ENCODE measurements at places on chromosomes 7 and 10. TPM values are rescaled to one million over a fixed set of nuclear protein-coding genes. Genes with fewer than 3 reads are reported as not detected.

The PARD3 gene
- total RNA-seq: 33.3 TPM

The OR2A5 gene
- not detected for total RNA-seq

The UBE2D4 gene
- 22.7 TPM for total RNA-seq

The HOXA7 gene
- total RNA-seq: 4.6 TPM

The CELF2 gene
- 81.7 TPM for total RNA-seq

The C10orf105 gene
- 0.24 TPM for total RNA-seq

The MGMT gene
- total RNA-seq: 27.3 TPM

The SLC12A9 gene
- 29.0 TPM for total RNA-seq

The PALD1 gene
- total RNA-seq: 3.3 TPM

The CCZ1 gene
- 46.8 TPM for total RNA-seq

The CALCR gene
- 0.24 TPM for total RNA-seq

The ZNF248 gene
- total RNA-seq: 17.2 TPM

The SPDYE6 gene
- total RNA-seq: not detected

The ZKSCAN5 gene
- total RNA-seq: 10.2 TPM

The CUEDC2 gene
- total RNA-seq: 51.2 TPM

DNA sequence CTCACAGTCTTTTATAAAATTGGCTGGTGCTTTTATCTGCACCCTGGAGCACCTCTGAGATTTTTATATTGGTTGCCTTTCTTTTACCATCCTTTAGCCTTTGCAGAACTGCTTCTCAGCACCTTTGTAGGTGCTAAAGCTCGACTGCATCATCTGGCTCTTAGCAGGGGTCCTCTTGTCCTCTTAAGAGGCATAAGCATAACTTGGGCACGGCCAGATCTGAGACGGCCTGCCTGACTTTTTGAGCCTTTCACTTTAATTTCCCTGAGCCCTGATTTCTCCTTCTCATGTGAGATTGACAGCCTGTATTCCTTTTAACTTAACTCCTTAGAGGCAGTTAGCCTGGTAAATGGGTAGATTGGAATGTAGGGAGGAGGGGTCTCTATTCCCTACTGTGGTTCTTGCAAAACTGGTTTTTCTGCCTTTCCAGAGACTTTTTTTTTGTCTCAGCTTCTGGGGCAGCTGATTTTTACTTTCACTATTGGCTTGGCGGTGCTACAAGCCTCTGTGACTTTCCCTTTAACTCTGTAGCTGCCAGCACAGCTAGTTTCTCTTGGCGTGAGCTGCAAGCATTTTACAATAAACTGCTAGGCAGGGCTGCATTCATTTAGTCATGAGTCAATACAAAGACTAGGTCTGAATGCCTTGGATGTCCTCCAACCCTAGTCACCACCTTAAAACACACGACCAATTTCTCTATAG lies 24.0 kb downstream of the ZPBP start:
- DNase-seq: no peak

- no peak for DNase-seq
Measured at GRCh38 chr7:114527589-114527988, 113.0 kb downstream of the FOXP2 start.

DNA sequence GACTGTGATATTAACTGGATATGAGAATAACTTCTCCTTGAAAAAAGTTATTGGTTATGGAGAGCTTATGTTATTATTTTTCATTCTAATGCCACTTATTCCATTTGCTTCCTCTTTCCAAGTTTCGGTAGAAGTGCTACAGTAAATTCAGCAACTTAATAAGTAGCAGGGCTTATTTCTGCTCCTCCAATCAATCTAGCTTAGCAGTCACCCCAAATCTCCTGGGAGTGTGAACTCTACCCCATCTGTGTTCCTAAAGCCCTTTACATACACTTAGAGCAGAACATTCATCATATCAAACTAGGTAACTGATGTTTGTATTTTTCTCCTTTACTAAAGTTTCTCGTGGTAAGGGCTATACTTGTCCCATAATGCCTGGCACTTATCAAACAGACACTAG lies 8.7 kb downstream of the ARL3 start:
- DNase-seq: no peak

DNA sequence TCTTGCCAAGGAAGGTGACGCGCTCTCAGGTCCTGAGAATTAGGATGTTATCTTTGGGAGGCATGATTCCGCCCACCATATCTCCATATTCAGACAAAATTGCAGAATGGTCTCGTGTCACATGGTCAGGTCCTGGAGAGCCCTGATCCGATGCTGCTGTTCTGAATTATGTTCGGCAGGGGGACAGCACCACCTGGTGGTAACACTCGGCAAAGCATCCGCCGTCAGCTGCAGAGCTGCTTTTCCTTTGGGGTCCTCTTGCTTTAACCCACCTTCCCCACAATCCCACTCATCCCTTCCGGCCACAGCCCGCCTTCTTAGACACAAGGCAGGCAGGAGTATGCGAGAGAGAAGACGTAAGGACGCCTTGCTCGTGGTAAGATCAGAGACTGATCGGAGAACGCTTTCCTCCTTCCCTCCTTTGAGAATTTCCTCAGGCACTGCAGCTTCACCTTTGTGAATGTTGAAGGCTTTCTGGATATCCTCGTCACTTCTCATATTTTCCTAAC lies 327.8 kb upstream of the C7orf33 start:
- DNase-seq: peak; percentile 72

GRCh38 chr10:97796651-97797050 lies 24.9 kb upstream of the SFRP5 start:
- no peak for DNase-seq

DNA sequence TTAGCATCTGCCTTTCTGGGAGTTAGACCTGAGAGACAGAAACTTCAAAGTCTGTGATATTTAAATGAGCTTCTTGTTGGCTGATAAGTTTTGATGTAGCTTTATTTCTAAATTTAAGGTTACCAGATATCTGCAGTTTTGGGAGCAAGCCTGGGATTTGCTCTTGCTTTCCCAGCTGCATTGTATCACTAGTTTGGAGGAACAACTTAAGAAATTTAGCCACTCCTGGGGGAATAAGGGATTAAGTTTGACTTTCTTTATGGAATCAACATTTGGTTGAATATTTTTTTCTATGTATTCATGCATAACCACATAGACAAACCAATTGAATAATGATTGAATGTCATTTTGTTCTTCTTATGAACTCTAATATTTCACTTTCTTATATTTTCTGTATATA lies 178.6 kb downstream of the POLR1F start:
- DNase-seq: no peak

DNA sequence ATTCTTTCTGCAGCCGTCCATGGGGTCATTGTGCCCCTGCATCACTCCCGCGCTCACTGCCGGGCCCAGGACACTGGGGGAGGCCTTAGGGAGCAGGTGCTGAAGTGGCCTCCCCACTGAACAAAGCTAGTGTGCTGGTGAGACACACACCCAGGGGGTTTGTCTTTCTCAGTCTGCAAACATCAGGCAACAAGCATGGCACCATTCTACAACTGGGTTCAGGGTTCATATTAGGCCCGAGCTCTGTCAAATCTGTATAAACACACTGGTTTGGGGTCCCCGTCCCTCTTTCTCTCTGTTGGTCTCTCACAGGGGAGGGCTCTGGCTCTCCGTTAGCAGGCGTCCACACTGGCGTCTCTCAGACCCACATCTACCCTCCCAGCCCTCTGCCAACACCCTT lies 11.1 kb upstream of the PPP2R2D start:
- no peak for DNase-seq

GRCh38 chr7:25642849-25643248 lies 414.6 kb upstream of the NPVF start:
- DNase-seq: no peak

- no peak for DNase-seq
Measured at GRCh38 chr7:131335639-131336381, 8.1 kb downstream of the MKLN1 start.

GRCh38 chr7:16918288-16918895 lies 36.6 kb upstream of the AGR3 start:
- DNase-seq: no peak

DNA sequence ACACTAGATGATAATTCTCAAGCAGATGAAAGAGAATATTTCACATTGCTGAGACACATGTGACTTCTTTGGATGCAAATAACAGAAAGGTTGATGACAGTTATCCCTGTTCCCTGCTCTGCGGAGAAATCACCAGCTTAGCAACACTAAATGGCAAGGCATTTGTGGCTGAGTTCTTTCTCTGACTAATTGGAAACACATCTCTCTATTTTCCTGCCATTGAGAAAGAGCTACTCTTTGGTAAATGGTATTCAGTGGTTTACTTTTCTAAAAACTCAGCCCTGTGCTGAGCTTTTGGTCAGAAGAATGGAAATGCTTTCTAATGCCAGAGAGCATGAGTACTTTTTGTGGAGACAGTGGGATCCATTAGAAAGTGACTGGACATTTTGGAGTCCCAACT lies 771.4 kb downstream of the LRMDA start:
- DNase-seq: no peak

DNA sequence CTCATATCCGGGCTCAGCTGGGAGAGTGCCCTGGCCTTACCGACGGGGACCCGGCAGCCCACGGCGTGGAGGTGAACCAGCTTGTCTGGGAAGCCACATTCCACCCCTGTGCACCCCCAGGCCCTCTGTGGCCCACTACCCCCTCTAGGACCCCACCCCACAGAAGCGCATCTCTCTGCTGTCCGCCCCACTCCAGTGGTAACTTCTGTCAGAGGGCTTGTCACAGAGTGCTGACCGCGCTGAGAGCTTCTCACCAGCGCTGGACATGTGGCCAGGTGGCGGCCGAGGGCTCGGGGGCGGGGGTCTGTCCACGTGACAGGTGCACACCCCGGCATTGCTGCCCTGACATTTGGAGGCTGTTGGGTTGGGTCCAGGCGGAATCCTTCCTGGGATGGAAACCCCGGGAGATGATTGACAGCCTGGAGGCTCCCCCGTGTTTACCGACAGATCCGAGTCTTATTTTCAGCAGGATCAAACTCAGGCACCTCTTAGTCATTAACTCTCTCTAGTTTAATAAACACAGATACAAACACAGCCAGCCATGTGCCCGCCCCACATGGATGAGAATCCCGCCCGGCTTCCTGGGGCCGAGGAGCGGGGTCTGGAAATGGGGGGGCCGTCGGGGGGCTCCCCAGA lies 5.1 kb downstream of the ELFN1 start:
- DNase-seq: no peak

GRCh38 chr7:132251327-132251659 lies 325.0 kb downstream of the PLXNA4 start:
- no peak for DNase-seq

GRCh38 chr7:135217645-135218509 lies 6.6 kb upstream of the WDR91 start:
- DNase-seq: no peak

GRCh38 chr7:69951458-69951857 lies 353.2 kb downstream of the AUTS2 start:
- no peak for DNase-seq

DNA sequence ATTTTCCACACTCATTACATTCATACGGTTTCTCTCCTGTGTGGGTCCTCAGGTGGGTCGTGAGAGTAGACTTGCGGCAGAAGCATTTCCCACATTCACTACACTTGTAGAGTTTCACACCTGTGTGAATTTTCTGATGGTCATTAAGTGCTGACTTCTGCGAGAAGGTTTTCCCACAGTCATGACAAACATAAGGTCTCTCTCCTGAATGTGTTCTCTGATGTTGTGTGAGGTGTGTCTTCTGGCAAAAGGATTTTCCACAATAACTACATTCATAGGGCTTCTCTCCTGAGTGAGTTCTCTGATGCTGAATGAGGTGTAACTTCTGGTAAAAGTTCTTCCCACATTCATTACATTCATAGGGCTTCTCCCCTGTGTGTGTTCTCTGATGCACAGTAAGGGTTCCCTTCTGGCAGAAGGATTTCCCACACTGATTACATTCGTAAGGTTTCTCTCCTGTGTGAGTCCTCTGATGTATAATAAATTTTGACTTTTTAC lies 15.1 kb downstream of the ZNF12 start:
- no peak for DNase-seq

DNA sequence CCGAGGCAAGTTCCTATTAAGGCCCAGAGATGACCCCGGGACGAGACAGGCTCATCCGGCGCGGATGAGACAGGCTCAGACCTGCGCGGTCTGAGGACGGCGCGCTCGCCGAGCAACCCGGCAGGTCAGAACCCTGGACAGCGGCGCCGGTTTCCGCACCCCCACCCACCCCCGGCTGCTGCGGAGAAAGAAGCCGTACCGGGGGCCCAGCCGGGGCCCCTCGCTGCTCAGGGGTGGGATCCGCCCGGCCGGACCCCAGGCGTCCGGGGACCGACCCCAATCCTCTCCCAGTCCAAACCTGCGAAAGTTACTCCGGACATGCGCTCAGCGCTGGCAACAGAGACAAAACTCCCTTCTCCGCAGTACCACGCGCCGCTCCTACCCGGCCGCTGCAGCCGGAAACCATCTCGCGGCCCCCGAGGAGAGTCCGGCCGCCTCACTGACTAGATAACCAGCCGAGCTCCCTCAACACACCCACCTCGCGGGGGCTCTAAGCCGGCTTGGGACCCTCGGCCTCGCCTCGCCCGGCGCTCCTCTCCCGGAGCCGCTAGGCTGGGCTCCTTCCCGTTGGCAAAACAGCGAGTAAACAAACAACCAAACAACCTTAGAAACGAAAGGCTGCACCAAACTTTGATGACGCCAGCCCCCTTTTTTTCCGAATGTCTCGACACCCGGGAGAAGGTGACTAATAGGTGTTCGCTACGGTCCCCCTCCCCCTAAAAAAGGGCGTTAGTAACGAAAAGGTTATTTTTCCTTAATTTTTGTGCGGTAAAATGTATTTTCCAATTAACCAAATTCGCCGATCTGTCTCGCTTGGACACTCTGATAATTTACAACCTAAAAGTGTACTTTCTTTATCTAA lies 2.3 kb upstream of the DRGX start:
- DNase-seq: no peak

DNA sequence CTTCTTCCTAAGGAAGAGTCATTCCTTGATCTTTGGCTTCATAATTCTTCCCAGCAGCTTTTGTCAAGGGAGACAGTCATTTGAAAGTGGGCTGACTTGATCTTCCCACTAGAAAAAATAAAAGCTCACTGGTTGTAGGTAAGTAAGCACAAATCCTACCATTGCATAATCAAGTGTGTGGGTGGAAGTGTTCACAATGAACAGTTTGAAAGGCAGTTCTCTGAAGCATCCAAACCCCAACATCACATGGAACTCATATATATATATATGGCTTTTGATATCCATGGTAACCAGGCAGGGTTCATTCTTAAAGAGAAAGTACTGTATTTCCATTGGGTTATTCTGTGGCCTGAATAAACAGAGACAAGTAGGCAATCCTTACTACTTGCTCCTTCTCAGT lies 51.6 kb downstream of the ARMH3 start:
- DNase-seq: no peak

DNA sequence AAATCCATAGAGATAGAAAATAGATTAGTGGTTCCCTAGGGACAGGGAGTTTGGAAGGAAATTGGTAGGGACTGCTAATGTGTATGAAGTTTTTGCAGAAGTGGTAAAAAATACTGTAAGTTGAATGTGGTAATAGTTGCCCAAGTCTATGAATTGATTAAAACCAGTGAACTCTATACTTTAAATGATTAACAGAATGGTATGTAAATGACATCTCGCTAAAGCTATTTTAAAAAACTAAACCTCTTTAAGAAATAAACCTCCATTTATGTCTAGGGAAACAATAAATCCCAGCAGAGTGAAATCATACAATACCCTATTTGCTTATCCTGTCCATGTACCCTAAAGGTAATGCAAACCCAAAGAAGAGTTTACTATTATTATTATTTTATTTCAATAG lies 61.4 kb downstream of the IPMK start:
- no peak for DNase-seq

- no peak for DNase-seq
Measured at GRCh38 chr7:80634505-80634904, 3.9 kb upstream of the CD36 start.
